ENCODE measurements at places on chromosomes 5 and 9. TPM values are rescaled to one million over a fixed set of nuclear protein-coding genes. Genes with fewer than 3 reads are reported as not detected.

DNA sequence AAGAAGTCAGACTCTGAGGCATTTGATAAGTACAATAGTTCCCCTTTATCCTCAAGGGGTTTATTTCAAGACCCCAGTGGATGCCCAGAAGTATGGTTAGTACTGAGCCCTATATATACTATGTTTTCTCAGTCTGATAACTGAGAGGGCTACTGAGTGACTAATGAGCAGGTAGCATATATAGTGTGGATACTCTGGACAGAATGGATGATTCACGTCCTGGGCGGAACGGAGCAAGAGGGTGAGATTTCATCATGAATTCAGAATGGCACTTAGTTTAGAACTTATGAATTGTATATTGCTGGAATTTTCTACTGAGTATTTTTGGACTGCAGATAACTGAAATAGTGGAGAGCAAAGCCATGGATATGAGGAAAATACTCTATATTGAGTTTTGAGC lies 457.6 kb downstream of the PLK2 start:
- no peaks in the 10 kb centered on the region for H3K4me1 ChIP-seq
- no peaks in the 10 kb centered on the region for H3K36me3 ChIP-seq
- no peak overlapping the region for H3K4me3 ChIP-seq
- H3K27me3 ChIP-seq, result no peaks in the 10 kb centered on the region

DNA sequence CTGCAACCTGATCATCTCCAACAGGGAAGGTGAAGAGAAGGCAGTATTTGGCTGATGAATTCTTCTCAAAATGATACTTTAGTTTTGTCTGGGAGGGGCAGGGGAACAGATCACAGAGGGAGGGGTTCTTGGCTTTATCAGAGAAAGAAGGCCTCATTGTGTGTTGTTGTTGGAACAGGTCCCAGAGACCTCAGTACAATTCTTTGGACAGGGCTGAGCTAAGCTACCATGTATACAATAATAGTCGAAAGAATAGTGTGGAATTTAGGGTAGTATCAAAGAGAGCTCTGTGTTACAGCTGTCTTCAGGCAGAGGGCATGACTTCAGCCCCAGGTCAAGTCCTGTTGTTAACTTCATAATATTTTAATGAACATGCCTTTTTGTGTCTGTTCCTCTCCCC lies 39.9 kb downstream of the ARHGAP26 start:
- no peak overlapping the region for H3K27ac ChIP-seq
- no peaks in the 10 kb centered on the region for H3K27me3 ChIP-seq
- H3K4me1 ChIP-seq, result no peaks in the 10 kb centered on the region
- no peaks in the 10 kb centered on the region for H3K36me3 ChIP-seq
- DNase-seq, result peak; percentile 22
- no peak overlapping the region for H3K4me3 ChIP-seq

DNA sequence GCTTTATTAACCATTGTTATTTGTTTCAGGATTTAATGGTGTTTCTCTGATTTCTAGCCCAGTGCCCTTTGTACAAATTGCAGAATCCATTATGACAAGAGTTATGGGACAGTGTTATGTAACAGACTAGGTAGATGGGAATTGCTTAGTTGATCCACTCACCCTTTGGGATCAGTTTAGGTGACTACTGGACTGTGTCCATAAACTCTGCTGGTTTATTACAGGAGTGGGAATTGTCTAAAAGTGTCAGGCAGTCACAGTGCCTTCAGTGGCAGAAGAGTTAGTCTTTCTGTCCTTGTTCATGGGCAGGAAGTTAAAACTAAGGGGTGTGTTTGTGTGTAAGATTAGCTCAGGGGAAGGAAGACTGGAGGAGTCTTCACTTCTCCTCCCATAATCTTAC lies 29.3 kb downstream of the RCL1 start:
- no peak for DNase-seq
- H3K27me3 ChIP-seq, result no peaks in the 10 kb centered on the region
- H3K4me1 ChIP-seq, result peaks cover 3% of the 10 kb centered on the region
- H3K27ac ChIP-seq, result no peak overlapping the region

- DNase-seq, result no peak
- H3K4me3 ChIP-seq, result peak overlapping the region; percentile 93
- H3K27me3 ChIP-seq, result no peaks in the 10 kb centered on the region
- H3K36me3 ChIP-seq, result no peaks in the 10 kb centered on the region
- H3K4me1 ChIP-seq, result peaks cover 9% of the 10 kb centered on the region
- H3K27ac ChIP-seq, result no peak overlapping the region
Observed at GRCh38 chr9:26945591-26945990, 1.5 kb downstream of the PLAA start.

The PCDHAC2 gene
- total RNA-seq, result 6.9 TPM

The PCDHGB6 gene
- total RNA-seq, result 18.4 TPM

The ENTREP1 gene
- 2.0 TPM for total RNA-seq
